Activated naive CD8-positive, alpha-beta T cell treated with anti-CD3 and anti-CD28 coated beads, Interleukin-2, amount 50 U/mL, for 24 hours (primary cell): ENCODE measurements at places on chromosomes 1 and 21.
A peak's percentile ranks its signal among the peaks of the same experiment; 100 is the strongest.

DNA sequence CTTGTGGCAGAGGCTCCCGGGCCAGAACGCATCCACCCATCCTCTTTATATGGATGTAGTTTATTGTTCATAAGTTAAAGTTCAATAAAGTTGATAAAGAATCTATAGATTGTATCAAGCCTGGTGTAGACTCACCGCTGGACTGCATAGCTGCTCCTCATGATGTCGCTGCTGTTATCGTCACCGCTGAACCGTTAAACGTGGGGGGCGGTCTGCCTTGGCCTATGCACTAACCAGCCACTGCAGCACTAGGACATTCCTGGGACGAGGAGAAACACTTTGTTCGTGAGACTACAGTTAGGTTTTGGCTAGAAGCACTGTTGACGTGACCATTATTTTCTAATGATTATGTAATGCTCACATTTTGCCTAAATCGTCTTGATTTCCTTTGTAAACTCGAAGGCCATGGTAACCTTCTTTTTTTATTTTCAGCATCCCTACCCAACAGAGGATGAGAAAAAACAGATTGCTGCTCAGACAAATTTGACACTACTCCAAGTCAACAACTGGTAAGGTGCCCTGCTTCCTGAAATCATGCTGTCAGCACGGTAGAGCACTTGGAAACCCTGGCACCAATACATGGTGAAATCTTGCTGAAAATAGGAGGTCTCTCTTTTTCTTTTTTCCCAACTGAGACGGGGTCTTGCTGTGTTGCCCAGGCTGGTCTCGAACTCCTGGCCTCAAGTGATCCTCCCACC is 50.2 kb downstream of the PKNOX1 start:
- no peak for DNase-seq

GRCh38 chr1:114355240-114355639 is 155.8 kb downstream of the TRIM33 start:
- DNase-seq = no peak

GRCh38 chr1:6591644-6592043 is 11.0 kb downstream of the KLHL21 start:
- DNase-seq = no peak

- no peak for DNase-seq
These were observed 49.1 kb upstream of the CTPS1 start for GRCh38 chr1:40930174-40930964.

GRCh38 chr1:96749618-96750017 is 28.0 kb downstream of the PTBP2 start:
- no peak for DNase-seq

DNA sequence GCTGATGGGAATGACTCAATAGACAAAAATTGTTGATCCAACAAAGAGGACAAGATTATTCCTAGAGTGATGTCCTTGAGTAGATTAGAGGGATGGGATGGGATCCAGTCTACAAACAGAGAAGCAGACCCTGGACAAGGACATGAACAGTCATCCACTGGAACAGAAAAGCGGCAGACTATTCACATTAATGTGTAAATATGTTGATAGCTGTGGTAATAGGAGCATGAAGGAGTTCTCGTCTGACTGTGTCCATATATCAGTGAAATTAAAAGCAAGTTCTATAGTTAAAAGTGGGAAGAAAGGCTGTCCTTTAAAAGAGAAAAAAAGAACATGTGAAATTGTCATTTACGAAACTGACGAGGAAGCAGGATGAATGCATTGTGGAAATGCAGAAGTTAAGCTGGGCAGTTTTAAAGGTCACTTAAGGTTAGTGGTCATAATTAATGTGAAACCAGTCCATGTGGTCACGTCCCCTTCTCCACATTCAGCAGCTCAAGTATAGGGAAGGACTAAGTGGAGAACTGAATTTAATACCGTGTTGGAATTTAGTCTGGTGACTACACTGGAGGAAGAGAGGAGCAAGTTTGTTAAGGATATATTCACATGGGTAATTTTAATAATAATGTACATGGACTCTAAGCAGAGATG is 62.1 kb downstream of the PIK3R3 start:
- DNase-seq = no peak

DNA sequence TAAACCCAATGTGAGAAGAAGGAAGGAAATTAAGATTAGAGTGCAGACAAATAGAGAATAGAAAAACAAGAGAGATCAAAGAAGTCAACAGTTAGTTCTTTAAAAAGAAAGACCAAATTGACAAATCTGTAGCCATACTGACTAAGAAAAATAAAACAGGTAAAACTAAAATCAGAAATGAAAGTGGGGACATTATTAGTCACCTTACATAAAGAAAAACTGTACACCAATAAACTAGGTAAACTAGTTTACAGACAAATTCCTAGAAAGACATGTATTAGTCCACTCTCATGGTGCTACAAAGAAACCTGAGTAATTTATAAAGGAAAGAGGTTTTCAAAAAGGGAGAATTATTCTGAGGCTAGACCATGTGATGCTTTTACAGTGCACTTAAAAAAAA is 22.3 kb downstream of the BLZF1 start:
- no peak for DNase-seq

DNA sequence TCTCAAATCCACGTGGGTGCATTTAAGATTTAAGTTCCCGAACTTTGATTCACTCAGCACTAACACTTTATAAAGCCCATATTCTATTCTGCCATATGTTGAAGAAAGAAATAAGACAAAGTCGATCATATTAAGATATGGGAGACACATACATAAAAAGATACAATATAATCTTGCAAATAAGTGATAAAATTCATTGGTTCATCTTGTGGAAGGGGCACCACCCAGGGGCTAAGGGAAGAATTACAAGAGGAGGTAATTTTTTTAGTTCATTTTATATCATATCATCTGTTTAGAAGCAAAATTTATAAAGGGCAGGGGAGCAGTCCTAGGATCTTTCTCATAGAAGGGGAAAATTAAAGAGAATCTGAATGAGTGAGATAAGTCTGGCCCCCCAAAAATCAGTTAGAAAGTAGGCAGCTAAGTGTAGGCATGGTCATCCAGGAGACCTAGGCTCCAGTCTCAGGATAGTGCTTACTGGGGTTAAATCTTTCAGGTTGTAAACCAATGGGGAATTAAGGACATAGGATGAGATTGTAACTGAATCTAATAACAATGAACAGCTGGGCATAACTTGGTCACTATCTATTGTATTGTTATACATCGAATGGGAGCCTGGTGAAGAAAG is 124.2 kb upstream of the L1TD1 start:
- peak; percentile 4 for DNase-seq
